Fibroblast of skin of right biceps (primary cell): ENCODE measurements at places on chromosomes 5 and 9.

DNA sequence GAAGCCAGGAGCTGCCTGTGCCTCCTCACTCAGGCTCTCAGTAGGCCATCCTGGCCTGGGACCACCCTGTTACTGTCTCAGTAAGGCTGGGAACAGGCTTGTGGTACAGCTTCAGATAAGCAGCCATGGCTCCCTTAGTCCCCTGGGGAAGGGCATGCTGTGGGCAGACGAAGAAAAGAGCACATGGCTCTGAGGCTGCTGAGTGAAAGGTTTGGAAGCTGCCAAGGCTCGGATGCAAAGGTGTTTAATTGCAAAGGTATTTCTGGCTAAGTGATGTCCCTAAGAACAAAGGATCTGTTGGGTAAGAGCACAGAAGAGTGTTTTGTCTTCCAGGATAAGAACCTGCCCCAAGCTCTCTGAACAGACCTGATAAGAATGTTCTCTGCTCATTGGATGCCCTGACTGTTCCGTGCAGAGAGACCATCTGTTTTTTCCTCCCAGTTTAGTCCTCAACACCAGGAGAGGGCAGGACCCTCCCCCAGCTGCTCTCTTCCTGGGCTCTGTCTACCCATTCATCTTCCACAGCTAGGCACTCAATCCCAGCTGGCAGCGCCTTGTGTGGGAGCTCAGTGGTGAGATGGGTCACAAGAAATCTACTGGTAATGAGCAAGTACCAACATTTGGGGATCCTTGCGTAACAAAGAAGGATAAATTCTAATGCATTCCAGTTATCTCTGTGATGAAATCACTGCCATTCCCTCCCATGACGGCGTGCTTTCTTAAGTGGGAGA is 17.7 kb downstream of the ANGPTL2 start:
- DNase-seq = no peak

GRCh38 chr9:130563797-130564196 is 15.6 kb upstream of the FUBP3 start:
- DNase-seq = no peak

GRCh38 chr5:150904479-150905311 is at the start of gene ZNF300:
TSS of gene ZNF300 (minus strand) at chr5:150904980. CDS start at chr5:150903155, 1,825 bp downstream.
- DNase-seq = peak; percentile 96

DNA sequence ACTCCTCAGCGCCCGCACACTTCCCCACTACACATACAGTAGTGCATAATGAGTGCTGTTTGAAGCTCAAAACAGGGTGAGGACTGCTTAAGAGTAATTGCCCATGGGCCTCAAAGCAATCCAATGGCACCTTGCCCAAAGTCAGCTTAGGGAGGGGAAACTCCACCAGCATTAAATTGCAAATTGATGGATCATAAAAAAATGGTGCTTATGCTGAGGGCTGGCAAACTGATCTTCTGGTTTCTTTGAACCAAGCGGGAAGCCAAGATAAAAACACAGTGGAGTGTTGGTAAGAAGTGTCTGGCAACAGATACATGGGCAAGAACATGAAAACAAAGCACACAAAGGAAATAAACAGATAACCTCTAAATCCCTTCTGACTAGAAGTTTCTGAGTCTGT is 28.0 kb downstream of the TLE1 start:
- no peak for DNase-seq

- DNase-seq = no peak
Measured at GRCh38 chr9:105385381-105385985, 62.4 kb upstream of the FSD1L start.

GRCh38 chr9:26341545-26341944 is 551.1 kb downstream of the CAAP1 start:
- DNase-seq = peak; percentile 4

DNA sequence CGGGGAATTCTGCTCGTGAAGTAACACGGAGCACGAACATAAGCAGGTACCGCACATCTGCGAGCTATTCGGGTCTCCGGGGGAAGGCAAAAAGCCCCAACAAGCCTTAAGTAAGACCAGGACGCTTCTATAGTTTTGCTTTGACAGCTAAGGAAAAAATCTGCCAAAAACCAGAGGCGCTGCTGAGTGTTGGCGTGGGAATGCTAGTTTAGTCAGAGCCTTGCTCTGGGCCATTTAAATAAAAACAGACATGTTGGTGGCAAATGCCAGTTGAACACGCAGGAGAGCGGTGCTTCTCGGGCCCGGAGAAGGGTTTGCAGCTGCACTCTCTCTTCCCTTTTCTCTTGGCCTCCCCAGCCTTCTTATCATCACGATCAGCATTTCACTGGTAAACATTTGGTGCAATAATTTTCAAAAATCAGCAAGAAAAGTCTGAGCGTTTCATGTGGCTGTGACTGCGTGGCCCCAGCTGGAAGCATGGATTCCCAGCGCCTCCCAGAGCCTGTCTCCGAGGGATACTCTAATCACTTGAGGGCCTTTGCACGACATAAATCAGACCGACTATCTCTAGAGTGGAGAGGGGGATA is 6.4 kb upstream of the NOTCH1 start:
- peak; percentile 87 for DNase-seq

DNA sequence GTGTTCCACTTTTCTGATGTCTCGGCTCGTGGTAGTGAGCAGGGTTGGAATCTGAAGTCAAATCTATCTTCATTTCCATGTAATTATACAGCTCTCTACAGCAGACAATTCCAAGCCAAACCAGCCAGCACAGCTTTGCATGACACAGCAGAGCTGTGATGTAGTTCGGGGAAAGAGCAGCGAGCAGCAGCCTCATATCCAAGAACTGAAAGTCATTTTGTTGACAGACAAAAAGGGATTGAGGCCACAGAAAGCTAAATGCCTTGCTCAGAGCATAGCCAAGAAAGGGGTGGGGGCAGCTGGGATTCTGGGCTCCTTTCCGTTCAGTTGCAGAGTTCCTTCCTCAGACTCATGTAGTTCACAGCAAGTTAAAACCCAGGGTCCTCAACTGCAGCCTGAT is 32.1 kb downstream of the LCP2 start:
- DNase-seq = no peak

GRCh38 chr9:133844881-133845410 is 106.8 kb upstream of the SARDH start:
- no peak for DNase-seq

- DNase-seq = no peak
Measured at GRCh38 chr9:111294691-111295451, 35.2 kb downstream of the OR2K2 start.

DNA sequence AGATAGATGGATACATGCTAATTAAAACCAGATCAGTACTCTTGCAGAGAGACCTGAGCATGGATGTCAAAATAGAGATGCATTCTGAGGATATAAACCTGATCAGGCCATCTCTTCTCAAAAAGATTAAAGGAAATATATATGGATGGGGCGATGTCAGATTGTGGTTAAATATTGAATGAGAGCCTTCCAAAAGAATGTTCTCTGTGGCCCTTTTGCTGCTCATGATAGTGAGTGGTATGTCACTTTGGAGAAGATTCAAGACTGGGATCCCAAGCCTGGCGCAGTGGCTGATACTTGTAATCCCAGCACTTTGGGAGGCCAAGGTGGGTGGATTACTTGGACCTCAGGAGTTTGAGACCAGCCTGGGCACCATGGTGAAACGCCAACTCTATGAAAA is 20.5 kb downstream of the ZNF131 start:
- peak; percentile 37 for DNase-seq

DNA sequence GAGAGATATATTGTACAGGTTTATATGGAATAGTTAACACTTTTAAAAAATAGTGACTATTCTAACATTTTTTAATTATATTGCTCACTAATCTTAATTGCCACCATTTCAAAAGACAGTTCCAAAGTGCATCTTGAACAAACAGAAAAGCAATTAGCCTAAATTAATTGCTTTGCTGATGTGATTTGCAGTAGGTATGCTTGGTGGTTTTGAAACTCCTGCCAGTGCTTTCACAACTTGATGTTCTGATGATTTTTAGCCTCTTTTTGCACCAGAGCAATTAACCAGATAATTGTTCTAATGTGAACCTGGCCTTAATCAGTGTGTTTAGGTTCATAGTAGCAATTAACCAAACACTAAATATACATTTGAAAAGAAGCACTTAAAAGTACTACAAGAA is 207.6 kb downstream of the FBXL17 start:
- no peak for DNase-seq

DNA sequence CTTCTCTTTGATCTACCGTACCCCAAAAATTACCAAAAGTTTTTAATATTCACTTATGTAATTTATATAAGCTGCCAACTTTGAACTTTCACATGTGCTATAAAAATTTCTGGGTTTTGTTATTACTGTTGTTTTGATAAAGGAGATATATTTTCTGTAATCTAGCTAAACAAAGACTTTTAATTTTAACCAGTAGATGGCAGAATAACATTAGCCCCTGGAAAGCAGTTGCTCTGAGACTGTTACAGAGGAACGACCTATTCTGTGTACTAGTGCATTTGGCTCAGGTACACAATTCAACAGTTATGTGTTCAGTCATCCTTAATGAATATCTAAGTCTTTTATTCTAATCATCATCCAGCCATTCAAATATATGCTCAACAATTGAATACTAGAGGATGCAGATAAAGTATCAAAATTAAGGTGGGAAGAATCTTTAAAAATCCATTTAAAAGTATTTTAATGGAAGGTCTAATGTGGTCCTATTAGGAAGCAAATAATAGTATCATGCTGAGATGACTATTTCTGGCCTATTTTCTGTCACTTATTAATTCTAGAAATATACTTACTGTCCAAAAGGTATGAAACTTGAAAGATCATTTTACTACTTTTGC is 8.6 kb downstream of the KLHL9 start:
- DNase-seq = peak; percentile 42

- peak; percentile 42 for DNase-seq
Measured at GRCh38 chr5:143449772-143450171, 46.3 kb upstream of the NR3C1 start.

- DNase-seq = no peak
Measured at GRCh38 chr5:126793097-126793496, 16.2 kb downstream of the LMNB1 start.

- DNase-seq = no peak
Measured at GRCh38 chr9:33880211-33881089, 63.5 kb downstream of the UBE2R2 start.

GRCh38 chr9:114282926-114283325 is 40.0 kb upstream of the ORM1 start:
- DNase-seq = peak; percentile 96

DNA sequence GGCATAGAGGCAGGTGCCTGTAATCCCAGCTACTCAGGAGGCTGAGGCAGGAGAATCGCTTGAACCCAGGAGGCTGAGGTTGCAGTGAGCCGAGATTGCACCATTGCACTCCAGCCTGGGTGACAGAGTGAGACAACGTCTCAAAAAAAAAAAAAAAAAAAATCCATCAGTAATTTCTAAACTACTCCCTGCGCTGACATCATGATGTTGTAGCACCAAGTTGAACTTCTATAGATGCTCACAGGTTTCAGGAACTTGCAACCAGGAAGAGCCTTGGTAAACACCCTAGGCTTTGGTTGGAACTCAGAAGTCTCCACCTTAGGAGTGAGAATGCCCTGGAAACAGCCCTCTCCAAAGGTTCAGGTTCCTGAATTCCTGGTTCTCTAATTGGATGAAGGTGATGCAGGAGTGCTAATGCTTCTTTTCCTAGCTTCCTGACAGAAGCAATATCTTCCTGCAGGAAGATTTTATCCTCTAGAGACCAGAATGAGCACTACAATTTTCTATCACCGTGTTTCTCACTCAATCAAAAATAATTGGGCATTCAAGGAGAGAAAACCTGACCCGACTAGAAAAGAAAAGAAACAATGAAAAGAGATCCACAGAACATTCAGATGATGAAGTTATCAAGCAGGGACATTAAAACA is 469.6 kb downstream of the GADD45G start:
- DNase-seq = no peak

DNA sequence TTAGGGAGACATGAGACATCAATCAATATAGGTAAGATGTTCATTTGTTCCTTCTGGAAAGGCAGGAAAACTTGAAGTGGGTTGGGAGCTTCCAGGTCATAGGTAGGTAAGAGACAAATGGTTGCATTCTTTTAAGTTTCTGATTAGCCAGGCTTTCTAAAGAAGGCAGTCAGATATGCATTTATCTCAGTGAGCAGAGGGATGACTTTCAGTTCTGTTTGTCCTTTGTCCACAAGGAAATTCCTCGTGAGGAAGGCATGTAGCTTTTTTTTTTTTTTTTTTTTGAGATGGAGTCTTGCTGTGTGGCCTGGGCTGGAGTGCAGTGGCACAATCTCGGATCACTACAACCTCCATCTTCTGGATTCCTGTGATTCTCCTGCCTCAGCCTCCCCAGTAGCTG is 155.3 kb upstream of the ABCA1 start:
- no peak for DNase-seq

DNA sequence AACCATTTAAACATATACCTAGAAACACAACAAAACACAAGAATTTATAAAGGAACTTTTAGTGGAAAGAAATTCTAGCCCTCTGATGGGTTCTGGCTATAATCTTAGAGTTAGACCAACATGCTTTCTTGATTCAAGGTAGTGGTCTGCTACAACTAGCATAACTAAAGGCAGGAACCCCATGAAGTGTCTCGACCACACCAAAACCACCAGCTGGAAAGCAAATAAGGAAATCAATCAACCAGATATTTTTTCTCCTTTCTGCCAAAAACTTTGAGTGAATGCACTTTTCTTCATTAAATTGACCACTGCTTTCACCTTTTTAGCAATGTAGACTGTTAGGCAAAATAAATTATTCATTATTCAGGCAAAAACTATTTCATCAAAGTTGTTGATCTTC is 346.4 kb downstream of the EBF1 start:
- no peak for DNase-seq
